DMS 273 treated with DMSO at 0.1 percent for 48 hours (cell line): ENCODE measurements at places on chromosomes 11 and 22.

- no peak for DNase-seq
Measured at GRCh38 chr11:129373489-129373953, 2.1 kb upstream of the BARX2 start.

DNA sequence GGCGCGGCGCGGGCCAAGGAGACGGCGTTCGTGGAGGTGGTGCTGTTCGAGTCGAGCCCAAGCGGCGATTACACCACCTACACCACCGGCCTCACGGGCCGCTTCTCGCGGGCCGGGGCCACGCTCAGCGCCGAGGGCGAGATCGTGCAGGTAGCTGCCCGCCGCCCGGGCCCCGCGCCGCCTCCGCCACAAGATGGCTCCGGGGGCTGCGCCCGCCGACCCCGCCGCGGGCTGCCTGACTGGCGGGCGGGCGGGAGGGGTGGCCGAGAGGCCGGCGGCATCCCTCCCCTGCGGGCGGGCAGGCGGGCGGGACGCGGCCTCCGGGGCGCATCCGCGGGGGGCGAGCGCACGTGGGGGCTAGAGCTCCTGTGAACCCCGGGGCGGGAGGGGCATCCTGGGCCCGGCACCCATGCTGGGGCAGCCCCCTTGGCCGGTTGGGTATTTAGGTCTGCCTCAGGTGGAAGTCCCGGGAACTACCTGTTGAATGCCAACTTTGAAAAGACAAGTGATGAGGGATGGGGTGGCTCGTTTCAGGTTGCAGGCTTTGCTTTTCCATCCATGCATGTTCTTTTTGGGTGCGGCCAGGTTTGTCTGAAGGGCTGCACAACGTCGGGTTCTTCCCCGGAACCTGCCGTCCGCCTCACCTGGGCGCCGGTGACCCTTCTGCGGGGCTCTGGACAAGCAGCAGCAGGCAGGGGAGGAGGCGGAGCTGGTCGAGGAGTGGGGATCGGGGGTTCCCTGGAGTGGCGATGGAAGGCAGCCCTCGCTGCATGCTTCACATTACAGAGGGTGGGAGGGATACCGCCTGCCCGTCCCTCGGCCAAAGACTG, 760 bp downstream of the ZNRF3 start:
- no peak for DNase-seq

DNA sequence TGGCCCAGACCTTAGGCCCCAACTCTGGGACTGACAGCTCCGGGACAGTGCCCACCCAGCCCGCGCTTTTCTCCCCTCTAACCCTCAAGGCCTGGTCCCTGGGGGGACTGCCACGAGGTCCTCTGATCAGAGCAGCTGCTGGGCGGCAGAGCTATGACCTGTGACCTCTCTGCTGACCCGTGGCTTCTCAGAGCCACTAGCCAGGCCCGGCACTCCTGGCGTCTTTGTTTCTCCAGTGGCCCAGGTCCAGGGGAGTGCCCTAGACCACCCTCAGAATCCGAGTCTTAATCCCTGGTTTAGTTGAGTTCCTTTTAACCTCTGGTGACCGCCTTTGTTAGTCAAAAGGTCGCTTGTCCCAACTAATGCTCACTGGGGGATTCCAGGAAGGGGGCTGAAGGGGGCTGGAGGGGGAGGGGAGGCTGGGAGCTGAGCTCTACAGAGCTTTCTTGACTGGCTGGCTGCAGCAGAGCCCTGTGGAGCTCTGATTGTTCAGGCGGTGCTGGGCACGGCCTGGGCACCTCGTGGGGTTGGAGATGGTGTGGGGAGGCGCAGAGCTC, 1.2 kb downstream of the FBLN1 start:
- no peak for DNase-seq

- no peak for DNase-seq
Measured at GRCh38 chr11:102840018-102840417, 3.4 kb downstream of the MMP3 start.

GRCh38 chr11:9462806-9463537, 2.2 kb downstream of the ZNF143 start:
- no peak for DNase-seq

DNA sequence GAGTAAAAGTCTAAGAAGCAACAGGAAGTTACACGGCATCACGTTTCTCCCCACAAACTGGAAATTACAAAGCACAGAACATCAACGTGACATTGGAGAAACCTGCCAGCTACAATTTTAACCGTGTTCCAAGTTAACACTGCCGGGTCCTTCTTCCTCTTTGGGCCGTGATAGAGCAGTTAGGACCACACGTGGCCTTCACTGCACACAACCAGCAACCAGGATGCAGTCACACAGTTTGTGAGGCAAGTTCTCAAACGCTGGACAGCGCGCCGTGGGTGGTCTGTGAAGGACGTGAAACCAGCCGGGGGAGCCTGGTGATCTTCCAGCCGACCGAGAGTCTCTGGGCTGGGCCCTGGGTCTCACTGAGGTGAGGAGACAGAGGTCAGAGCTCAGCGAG, 14.6 kb downstream of the C11orf21 start:
- DNase-seq, result no peak

GRCh38 chr11:72814286-72815109, at the start of gene ATG16L2:
Gene ATG16L2, plus strand, starts transcription at chr11:72814411. Its CDS starts 35 bp downstream, at chr11:72814446.
- DNase-seq, result peak; percentile 19

GRCh38 chr22:24948356-24949202, 2.1 kb upstream of the LHFPL7 start:
- no peak for DNase-seq

DNA sequence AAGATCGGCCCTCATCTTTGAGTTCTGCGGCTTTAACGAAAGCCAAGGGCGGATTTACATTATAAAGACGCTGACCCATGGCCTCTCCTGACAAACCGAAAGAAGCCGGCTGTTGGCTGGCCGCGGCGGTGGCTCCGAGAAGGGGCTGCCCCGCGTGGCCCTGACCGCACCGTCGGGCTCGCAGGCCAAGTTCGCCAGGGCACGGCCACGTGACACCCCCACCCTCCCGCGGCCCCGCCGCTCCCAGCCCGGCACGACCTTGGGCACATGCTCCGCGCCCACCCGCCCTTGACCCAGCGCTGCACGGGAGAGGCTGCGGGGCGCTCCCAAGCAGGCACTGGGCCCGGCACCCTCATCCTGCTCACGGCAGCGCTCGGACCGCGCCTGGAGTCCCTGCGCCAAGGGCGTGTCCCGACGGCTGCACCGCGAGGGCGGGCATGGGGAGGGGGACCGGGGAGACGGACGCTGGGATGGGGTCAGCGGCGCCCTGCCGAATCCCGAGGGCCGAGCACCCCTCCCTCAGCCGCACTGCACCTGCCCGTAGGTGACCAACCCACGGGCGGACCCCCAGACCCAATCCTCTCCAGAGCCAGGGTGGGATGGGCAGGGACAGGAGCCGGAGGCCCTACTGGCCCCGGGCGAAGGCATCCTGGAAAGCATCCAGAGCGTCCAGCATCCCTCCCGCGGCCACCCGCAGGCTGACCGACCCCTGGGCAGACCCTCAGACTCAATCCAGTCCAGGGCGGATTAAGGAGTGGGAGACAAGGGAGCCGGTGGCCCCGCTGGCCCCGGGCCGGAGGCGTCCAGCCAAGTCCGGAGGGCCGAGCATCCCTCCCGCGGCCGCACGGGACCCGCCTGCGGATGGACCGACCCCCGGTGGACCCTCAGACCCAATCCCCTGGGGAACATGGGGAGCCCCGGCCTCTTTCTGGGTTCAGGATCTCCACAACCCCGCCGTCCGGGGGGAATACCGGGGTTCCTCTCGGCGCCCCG, 759 bp downstream of the CPT1A start:
- no peak for DNase-seq

GRCh38 chr11:117618982-117619355, 178.0 kb downstream of the DSCAML1 start:
- DNase-seq, result peak; percentile 92

- no peak for DNase-seq
Measured at GRCh38 chr11:40602866-40603552, 856.4 kb downstream of the LRRC4C start.

DNA sequence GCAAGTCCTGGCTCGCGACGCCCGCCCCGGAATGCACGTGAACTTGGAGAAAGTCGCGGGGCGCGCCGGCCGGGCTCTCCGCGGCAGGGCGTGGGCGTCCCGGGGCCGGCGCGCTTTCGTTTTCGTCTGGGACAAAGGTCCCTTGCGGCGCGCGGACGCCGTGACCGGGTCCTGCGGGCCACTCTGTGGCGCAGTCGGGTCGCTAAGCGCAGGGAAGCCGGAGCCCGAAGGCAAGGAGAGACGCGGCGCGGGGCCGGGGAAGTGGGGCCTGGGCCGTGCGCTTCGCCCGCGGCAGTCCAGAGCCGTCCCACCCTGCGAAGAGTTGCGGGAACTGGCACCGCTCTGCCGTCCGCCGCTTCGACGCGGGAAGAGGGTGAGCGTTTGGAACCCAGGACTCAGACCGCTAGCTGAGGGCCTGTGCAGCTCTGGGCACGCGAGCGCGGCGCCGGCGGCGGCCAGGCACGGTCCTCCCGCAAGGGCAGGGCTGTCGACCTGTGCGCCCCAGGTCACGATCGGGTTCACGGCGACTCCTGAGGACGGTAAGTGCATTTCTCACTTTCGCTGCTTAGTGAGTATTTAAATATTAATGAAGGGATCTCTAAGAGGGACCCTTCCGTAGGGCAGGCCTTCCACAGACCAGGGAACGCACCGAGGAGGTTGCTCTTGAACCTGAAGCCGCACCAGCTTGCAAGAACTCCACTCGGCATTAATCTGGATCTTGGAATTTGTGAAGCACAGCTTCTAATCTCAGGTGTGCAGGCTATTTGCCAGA, 78.0 kb upstream of the PPARA start:
- DNase-seq, result no peak

DNA sequence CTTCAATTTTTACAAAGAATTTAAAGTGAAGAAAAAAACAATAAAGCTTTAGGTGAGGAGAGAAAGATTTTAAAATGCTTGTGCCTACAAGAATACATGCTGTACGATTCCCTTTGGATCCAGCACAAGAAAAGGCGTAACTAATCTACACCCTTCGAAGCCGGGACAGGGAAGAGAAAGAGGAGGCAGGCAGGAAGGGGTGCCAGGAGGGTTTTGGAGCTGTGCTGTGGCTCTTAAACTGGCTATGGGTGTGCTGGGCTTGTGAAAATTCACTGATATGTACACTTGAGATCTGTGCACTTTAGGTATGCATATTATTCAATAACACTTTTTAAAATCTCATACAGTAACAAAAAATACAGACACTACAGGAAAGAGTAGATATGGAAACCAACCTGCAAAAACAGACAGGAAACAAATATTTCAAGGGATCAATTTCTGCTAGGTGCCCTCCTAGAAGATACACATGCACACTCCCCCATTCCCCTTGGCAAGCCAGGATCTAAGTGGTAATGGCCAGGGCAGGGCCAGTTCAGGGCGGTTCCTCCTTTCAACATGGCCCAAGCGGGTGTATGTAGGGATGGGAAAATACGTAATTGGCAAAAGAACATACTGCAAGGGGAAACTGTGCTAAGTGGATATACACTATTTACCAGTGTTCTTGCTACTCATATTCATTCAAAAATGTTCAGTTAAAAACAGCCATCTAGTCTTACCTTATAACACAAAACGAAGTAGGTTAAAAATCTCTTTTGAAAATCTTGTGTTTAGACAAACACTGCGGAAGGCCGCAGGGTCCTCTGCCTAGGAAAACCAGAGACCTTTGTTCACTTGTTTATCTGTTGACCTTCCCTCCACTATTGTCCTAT, 54.2 kb downstream of the PACSIN2 start:
- no peak for DNase-seq

- DNase-seq, result no peak
Measured at GRCh38 chr11:47061429-47062178, 115.1 kb downstream of the ARFGAP2 start.

DNA sequence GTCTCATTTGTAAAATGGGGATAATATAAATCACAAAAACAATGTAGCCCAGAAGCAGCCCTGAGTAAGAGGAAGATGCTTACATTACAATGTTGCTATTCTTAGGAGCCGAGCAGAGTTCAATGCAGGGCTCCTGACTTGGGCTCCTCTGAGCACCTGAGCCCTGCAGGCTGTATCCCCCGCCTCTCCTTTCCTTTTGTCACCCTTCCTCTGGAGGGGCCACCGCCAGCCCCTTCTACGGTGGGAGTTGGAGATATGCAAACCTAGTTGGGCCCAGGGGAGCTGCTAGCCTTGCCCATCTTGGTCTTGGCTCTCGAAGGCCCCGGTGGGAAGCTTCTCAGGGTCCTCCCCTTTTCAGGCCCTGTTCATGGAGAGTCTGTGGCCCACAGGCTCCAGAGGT, 8.4 kb upstream of the CSNK1E start:
- no peak for DNase-seq

DNA sequence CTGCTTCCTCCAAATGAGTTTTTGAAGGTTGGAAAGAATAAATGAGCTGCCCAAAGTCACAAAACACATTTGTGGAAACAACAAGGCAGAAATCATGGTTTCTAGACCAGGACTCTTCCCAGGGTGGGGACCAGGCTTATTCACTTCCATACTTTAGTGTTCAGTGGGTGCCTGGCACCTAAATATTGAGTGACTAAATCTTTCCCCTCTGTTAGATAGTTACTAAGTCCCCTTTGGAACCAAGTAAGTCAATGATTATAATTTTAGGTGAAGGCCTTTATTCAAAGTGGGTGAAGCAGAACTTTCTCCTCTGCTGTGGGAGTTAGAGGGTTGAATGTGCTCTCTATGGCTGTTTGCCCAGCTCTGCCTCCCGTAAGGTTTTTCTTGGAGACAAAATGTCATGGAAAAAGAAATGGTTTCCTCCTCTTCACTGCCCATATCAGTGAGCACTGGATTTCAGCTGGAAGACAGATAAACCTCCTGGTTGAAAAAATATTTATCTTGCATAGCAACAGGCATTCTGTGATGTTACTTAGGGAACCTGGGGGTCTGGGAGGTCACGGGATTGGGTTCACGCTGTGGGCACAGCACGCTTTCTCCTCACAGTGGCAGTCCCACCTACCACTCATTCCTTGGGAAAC, 117.8 kb downstream of the CCDC81 start:
- DNase-seq, result no peak

DNA sequence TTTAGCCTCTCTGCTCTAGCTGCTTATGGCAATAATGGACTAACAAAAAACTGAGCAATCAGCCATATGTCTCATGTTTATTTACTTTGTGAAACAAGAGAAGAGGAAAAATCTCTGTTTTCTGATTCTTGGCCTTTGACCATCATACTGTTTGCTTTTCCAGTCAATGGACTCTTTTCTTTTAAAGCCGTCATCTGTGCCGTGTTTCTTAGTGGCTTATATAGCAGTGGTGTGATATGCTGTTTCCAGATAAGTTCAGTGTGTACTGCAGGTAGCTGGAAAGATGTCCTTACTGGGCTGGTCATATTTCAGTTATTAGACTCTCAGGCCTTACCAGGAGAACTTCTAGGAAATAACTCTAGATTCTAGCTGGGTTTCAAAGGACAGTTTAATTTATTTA, 33.6 kb upstream of the TECTA start:
- DNase-seq, result no peak

GRCh38 chr11:85182441-85183387, 444.4 kb downstream of the DLG2 start:
- DNase-seq, result no peak

GRCh38 chr11:34647131-34647530, 26.2 kb downstream of the EHF start:
- DNase-seq, result no peak

DNA sequence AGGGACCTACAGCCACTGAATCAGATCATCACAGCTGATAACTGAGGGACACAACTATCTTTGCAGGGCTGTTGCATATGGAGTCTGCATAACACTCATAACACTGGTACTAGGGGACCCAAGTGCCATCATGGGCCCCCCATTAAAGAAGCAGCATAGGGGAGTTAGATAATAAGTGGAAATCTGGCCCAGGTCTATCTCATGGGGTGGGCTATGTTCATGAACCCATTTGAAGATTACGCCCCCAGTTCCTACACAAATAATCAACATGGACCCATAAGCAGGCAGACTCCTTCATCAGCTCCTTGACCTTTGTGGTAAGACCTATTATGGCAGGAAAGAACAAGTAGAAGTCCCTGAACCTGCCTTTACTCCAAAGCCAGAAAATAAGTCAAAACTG, 48.8 kb downstream of the ASCL2 start:
- no peak for DNase-seq

GRCh38 chr11:64989416-64989815, 7.4 kb downstream of the BATF2 start:
- DNase-seq, result no peak
